ENCODE measurements at places on chromosomes 11 and 22.
A peak's percentile ranks its signal among the peaks of the same experiment; 100 is the strongest.

DNA sequence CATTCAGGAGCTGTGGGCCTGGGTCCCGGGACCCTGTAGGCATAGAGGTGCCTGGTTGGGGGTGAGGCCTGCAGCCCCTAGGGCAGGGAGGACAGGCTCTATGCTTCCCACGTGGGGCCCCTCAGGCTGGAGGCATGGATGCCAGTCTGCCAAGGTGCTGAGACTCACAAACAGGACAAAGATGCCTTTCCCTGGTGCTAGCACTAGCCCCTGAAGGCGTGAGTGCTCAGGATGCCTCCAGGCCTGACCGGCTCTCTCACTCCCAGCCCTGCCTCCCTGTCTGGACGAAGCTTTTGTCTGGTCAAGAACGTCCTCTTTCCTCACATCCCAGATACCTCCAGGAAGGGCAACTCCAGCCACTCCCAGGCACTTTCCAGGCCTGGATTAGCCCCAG, 2.1 kb downstream of the CDC42BPG start:
- no peak for DNase-seq

DNA sequence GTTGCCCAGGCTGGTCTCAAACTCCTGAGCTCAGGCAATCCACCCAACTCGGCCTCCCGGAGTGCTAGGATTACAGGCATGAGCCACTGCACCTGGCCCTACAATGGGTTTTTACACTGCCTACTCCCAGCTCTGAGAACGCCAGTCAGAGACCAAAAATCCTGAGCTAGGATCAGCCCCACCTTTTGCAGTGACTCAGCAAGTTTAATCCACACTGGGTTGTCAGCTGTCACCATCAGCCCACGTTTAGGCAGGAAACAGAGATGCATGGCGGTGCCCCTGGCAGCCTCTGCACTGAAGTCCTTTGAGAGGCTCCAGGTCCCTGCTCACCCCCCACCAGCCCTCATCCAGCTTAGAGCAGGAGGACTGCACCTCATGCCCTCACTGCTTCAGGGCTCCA, 117.6 kb downstream of the ARHGAP8 start:
- DNase-seq, result no peak

DNA sequence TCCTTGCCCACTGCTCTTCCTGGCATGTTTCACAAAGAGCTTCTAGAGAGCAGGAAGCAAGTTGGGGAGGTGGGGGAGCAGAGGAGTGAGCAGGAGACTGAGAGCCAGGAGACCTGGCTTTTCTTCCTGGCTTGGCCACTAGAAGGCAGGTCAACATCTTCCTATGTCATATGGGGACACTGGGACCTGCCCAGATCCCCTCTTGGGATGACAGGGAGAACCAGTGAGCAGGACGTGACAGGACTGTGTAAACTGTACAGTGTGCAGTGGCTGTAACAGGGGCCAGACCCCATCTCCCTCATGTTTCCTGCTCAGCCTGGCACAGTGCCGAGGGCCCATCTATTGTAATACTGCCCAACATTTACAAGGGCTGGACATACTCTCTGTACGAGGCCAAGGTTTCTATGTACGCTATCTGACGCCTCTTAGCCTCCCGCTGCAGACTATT, 29.4 kb downstream of the GDPD5 start:
- no peak for DNase-seq

- DNase-seq, result no peak
Measured at GRCh38 chr11:115630214-115630613, 126.0 kb upstream of the CADM1 start.

DNA sequence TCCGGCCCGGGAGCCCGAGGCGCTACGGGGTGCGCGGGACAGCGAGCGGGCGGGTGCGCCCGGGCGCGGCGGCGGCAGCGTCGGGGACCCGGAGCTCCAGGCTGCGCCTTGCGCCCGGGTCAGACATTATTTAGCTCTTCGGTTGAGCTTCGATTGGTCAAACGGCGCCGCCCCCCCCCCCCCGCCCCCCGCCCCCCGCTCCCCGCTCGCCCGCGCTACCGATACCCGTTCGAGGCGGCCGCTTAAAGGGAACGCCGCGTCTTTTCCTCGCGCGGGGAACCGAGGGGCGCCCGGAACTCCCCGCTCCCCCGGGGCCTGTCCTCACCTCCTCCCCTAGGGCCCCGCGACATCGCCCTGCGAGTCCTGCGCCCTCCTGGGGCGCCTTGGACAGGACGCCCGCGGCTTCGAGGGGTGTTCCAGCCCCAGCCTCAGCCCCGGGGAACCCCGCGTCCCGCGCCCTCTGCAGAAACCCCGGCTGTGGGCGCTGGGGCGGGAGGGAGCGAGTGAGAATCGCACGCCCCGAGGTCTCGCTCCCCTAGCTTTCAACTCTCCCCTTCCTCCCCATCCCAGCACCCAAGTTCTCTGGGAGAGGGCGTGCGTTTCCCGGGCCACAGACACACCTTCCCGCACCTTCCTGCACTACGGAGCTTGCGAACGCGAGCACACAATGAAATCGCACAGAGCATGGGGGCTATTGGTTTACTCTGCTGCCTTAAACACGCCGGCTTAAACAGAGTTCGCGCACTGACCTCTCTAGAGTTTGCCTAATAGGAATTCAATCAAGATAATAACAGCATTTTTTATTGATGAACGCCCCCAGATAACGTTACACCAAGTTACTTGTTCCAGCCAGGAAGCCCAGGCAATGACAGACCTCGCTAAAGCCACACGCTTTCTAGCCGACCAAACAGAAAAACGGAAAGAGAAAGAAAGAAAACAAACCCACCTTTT, at the start of gene BDNF:
TSS of gene BDNF (minus strand) at position 105 of the 951 bp plus-strand sequence. CDS start 41,891 bp downstream, outside the sequence.
- DNase-seq, result no peak

GRCh38 chr11:5476186-5476819, 12.2 kb upstream of the OR52D1 start:
- DNase-seq, result no peak

GRCh38 chr11:60455531-60456042, at the start of gene MS4A1:
Gene MS4A1, plus strand, starts transcription at chr11:60455847. Its CDS starts 6,528 bp downstream, at chr11:60462375.
- DNase-seq, result peak; percentile 44
